ENCODE measurements at places on chromosomes 7 and 10.
A peak's percentile ranks its signal among the peaks of the same experiment; 100 is the strongest.

DNA sequence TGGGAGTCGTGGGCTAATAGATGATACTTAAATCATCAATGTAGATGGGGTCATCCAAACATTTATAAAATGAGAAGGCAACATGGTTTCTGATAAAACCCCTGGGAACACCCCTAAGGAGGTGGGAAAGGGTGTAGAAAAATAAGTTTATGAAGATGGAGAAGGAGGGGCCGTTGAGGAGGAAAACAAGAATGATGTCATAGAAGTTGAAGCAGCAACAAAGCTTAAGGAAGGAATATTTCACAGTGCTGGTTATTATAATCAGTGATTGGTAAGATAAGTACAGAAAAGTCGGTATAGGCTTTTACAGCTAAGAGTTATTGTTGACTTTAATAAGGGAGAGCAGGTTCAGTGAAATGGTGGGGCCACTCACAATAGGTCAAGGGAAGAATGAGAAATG is 9.0 kb upstream of the HIBADH start:
- DNase-seq: no peak

- DNase-seq: no peak
Observed at GRCh38 chr7:31314781-31315180, 25.7 kb downstream of the NEUROD6 start.

DNA sequence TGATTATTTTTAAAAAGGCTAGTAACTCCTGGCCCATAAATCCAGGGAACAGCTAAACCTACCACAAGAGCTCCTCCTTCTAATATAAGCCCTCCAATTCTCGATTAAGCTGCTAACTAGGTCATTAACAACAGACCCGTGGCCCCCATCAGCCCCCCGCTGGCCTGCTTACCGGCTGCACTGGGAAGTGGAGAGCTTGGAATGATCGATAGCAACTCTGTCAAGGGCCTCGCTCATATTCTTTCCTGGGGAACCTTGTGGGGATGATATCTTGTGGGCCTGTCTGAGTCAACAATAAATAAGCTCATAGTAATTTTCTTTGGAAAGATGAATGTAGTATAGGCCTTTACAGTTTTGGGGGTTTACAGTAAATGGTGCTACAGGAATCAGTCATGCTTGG is 353.5 kb downstream of the TCERG1L start:
- no peak for DNase-seq

- no peak for DNase-seq
Observed at GRCh38 chr7:82985144-82985802, 177.4 kb downstream of the PCLO start.

DNA sequence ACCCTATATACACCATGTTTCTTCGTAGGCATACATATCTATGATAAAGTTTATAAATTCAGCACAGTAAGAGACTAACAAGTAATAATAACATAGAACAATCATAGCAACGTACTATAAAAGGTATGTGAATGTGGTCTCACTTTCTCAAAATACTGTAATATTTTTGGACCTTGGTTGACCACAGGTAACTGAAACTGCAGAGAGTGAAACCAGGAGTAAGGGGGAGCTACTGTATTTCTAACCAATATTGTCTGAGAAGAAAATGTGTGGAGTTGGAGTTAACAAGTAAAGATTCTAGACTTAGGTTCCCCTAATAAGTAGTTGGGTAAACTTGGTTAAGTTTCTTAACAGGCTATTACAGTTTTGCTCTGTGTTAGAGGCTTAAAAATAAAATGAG is 72.1 kb downstream of the GNAI1 start:
- DNase-seq: no peak

- peak; percentile 37 for DNase-seq
Observed at GRCh38 chr10:74419958-74420375, 268.9 kb downstream of the ADK start.

DNA sequence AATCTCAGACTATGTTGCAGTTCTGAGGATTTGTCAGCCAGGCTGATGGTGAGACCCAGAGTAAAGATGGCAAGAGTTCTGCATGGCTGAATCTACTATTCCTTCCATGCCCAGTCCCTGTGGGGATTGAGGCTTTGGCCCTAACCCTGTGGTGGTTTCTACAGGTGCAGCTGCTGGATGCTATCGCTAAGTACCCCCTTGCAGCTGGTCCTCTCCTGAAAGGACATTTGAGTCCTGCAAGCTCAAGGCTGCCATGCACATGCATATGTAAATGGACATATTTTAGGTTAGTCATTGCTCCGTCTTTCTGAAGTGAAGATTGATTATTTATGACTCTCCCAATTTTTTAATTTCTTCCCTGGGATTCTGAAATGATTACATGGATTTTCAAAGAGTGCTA is 1122.2 kb upstream of the CELF2 start:
- no peak for DNase-seq

- DNase-seq: no peak
Observed at GRCh38 chr7:107345898-107346297, 124.0 kb upstream of the GPR22 start.

GRCh38 chr10:75432763-75433162 is 1.3 kb downstream of the LRMDA start:
- DNase-seq: no peak

DNA sequence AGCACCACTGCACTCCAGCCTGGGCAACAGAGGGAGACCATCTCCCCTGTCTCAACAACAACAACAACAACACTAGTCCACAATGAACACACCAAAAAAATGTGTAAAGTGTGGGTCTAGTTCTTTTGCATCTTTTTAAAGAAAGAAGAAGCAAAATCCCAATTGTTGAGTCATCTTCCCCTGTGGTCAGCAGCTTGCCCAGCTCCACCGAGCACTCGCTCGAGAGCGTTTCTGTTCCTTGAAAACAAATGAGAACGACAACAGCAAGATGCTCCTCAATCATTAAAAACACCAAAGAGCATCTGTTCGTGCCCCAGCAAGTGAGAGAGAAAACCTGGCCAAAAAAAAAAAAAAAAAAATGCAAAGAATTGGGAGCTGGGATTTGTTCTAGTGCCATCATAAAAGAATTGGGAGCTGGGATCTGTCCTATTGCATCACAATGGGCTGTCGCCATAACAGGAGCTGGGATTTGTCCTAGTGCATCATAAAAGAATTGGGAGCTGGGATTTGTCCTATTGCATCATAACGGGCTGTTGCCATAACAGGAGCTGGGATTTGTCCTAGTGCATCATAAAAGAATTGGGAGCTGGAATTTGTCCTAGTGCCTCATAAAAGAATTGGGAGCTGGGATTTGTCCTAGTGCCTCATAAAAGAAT is 118.1 kb downstream of the PTPRN2 start:
- DNase-seq: peak; percentile 74

DNA sequence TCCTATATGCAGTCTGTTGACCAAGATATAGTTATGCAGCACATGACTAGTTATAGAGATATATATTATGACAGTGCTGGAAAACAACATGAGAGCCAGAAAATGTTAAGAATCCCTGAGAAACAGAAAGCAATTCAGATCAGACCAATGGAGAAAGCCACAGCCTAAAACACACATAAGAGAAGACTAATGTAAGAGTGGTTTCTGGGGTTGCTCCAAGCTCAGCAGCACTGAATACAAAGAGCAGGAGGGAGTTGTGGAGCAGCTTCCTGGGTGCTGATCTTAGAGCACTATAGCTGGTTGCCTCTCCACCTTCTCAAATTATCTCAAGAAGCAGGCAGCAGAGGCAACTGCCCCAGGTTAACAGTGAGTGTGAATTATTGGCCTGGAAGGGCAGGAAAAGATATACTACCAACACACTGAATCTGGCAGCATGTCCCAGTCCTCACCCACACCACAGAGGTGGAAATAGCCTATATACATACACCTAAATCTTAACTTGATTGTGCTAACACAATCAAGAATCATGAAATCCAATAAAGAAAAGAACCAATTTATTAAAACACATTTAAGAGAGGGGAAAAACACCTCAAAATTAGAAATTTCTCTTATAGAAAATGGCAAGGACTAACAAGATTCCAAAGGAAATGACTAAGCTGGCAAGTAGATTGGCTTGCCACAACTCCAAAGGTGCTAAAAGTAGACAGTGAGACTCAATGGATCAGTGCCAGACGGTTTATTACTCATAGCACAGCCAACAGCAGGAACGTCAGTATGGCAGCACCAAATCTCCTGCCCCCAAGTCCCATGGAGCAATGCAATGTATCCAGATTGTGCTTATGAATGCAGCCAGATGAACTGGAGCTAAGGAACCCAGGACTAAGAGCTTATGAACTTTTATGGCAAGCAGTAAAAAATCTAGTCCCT is 5.1 kb downstream of the PTTG1IP2 start:
- DNase-seq: no peak

GRCh38 chr7:29278337-29279069 is 83.9 kb downstream of the CHN2 start:
- DNase-seq: no peak

- DNase-seq: no peak
Observed at GRCh38 chr7:112255388-112255720, 48.9 kb downstream of the ZNF277 start.

- DNase-seq: no peak
Observed at GRCh38 chr7:50957855-50958254, 175.2 kb upstream of the GRB10 start.

- DNase-seq: peak; percentile 76
Observed at GRCh38 chr7:108570146-108570755, 577 bp downstream of the DNAJB9 start.

DNA sequence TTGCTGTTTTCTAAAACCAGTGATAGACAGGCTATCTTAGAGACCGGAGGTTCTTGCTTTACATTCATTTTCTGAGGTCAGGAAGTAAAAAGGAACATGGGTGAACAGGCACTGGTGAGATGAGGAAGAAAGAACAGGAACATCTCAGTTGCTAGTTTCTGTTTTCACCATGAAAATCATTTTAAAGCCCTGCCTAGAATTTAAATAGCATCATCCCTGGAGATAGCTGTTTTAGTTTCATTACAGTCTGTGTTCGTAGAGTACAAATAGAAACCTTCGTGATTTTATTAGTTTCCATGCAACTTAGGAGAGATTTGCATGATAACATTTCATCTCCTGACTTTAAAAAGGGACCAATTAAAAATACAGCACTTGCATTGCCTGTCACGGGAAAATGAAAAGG is 14.7 kb downstream of the KCNMA1 start:
- DNase-seq: peak; percentile 78

GRCh38 chr10:125222515-125223308 is 62.3 kb upstream of the CTBP2 start:
- DNase-seq: no peak

GRCh38 chr7:132035517-132036362 is 479.3 kb upstream of the PODXL start:
- no peak for DNase-seq

- no peak for DNase-seq
Observed at GRCh38 chr10:5604961-5605360, 61.4 kb downstream of the ASB13 start.

- DNase-seq: peak; percentile 36
Observed at GRCh38 chr10:102540023-102540422, 36.3 kb downstream of the SUFU start.

GRCh38 chr7:66146701-66147100 is 32.1 kb downstream of the CRCP start:
- no peak for DNase-seq

GRCh38 chr7:121105262-121105661 is 116.8 kb downstream of the CPED1 start:
- no peak for DNase-seq

- no peak for DNase-seq
Observed at GRCh38 chr10:42743697-42744096, 38.9 kb upstream of the BMS1 start.

- no peak for DNase-seq
Observed at GRCh38 chr10:123512901-123513775, 153.0 kb upstream of the GPR26 start.

DNA sequence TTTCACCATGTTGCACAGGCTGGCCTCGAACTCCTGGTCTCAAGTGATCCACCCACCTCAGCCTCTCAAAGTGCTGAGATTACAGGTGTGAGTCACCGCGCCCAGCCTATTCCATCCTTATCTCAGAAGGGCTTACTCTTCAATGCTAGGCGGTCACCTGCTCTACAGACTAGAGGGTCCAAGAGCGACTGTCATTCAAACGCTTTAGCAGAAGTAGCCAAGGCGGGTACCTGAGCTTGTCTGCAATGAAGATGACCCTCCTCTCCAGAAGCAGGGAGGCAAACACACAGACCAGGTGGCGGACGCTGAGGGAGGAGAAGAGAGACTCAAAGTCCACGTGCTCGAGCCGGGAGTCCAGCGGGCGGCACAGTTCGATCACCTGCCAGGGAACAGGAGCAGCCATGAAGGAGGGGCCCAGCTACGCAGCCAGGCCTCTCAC is 65.1 kb upstream of the MKRN1 start:
- DNase-seq: no peak

DNA sequence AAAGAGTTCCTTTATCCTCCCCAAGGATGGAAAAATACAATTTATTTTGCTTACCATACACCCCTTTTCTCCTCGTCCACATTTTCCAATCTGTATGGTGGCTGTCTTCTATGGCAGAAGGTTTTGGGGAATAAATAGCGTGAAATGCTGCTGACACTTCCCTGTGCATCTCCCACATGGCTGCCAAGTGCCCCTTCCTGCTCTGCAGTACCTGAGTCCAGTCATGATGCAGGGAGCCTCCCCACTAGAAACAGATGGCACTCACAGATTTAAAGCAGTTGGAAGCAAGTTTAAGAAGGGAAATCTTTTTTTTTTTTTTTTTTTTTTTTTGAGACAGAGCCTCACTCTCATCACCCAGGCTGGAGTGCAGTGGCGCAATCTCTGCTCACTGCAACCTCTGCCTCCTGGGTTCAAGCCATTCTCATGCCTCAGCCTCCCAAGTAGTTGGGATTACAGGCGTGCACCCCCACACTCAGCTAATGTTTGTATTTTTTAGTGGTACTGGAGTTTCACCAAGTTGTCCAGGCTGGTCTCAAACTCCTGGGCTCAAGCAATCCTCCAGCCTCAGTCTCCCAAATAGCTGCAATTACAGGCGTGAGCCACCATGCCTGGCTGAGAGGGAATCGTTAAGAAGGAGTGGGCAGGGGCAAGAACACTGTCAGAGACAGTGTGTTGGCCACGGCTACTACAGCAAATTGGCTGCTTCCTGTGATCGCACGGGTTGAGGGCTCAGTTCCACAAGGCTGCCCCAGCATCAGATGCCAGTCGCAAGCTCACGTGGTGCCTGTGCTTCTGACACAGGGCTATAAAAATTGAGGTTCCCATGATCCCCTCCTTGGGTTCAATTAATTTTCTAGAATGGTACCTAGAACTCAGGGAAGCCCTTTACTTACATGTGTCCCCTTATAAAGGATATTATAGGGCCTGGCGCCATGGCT is 5.3 kb upstream of the PILRA start:
- DNase-seq: peak; percentile 57

DNA sequence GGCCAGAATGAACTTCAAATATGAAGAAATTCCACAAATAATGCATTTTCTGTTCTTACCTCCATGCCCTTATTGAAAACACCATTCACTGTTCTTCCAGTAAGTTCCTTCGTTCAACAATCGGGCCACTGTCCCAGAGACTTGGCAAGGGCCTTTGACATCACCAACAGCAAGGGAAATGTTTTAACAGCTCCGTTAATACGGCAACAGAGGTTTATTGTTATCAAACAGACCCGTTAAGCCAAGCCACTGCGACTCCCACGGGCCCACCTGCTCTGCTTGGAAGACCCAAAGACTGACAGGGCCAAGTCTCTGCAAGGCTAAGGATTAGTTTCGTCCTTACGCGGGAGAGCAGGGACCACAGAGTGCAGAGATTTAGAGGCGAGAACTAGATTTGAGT is 43.4 kb upstream of the LYZL1 start:
- DNase-seq: no peak

Measured in suppressor macrophage treated with lipopolysaccharide for 1 hour (primary cell).